ENCODE measurements at places on chromosomes 11 and 22. TPM values are rescaled to one million over a fixed set of nuclear protein-coding genes. Genes with fewer than 3 reads are reported as not detected.

MS4A6E gene
- not detected for polyA plus RNA-seq

SYT9 gene
- 0.70 TPM for polyA plus RNA-seq

RBMXL2 gene
- polyA plus RNA-seq: not detected

- DNase-seq: peak; percentile 79
Measured at GRCh38 chr11:47177229-47177845, 658 bp upstream of the ARFGAP2 start.

DNA sequence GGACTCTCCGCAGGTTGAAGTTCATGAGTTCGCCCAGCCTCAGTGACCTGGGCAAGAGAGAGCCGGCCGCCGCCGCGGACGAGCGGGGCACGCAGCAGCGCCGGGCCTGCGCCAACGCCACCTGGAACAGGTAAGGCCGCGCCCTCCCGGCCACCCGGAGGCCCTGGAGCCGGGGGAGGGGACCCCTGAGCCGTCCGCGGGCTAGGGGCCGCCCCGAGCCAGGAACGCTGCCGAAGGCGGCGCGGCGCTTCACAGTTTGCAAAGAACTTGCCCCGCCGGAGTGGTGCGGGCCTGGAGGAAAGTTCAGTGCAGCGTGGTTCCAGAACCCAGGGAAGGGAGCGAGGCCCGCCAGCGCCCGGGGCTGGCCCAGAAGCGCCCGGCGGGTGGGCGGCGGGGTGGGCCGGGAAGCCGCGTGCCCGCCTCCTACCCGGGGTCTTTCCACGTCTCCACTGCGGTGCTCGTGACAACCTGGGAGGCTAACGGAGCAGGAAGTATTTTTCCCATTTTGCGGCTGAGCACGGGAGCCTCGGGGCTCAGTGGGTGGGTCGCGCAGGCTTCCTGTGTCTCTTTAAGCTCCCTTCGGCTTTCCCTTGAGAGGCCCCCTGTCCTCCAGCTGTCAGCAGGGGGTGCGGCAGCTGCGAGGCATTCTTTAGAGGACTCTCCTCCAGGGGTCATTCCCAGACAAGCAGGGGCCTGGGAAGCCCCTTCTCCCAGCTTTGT is 635 bp downstream of the PRR5 start:
- DNase-seq: peak; percentile 78

DNA sequence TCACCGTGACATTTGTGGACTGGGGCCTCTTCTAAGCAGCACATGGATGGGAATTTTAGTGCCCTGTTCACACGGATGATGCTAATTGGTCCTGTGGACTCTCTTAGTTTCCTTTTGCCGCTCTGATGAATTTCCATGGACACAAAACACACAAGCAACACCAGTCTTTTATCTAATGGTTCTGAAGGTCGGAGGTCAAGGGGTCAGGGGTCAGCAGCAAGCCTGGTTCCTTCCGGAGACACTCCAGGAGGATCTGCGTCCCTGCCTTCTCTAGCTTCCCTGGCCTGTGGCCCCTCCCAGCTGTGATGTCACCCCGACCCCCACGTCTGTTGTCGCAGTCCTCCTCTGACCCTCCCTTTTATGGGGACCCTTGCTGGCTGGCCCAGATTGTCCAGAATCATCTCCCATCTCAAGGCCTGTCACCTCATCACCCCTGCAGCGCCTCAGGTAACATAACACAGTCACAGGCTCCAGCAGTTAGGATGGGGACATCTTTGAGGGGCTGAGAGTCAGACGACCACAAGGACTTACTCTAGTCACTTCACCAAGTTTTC is 6.8 kb downstream of the NADSYN1 start:
- DNase-seq: no peak

GRCh38 chr11:46490666-46491065 is 99.1 kb upstream of the CHRM4 start:
- DNase-seq: no peak

DNA sequence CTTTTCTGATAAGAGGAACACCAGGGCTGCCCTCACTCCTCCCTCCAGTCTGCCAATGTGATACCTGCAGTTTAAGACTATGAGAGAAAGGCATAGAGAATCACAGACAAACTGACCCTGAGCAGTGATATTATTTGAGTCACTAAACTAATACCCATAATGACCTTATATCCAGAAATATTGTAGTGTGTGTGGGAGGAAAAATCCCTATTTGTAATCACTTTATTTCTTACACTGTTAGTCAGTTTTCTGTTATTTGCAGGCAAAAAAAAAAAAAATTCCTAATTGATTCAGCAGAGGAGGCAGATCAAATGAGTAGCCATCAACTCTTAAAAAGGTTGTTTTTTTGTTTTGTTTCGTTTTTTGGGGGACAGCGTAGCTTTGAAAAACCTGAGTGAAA is 82.5 kb downstream of the MAML2 start:
- no peak for DNase-seq

GRCh38 chr22:26658161-26658560 is 773 bp downstream of the MIAT start:
- no peak for DNase-seq

DNA sequence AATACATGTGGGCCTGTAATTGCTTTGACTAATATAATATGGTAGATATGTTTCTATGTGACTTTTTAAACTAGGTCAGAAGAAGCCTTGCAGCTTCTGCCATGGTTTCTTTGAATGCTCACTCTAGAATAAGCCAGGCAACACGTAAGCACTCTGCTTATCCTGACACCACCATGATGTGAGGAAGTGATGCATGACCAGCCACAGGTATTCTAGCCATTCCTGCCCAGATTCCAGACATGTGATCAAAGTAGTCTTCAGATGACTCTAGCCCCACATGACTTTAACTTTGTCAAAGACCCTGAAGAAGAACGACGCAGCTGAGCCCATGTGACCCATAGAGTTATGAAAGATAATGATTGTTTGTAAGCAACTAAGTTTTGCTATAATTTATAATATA is 276.1 kb upstream of the NCAM1 start:
- no peak for DNase-seq

Measured in GM23338 (cell line).